ENCODE measurements at places on chromosomes 13 and 19.

- no peak for DNase-seq
Measured at GRCh38 chr13:37407156-37407555, 191.4 kb downstream of the POSTN start.

GRCh38 chr13:44848920-44849676, 140.2 kb downstream of the NUFIP1 start:
- DNase-seq, result no peak

GRCh38 chr19:7636691-7637373, at the start of gene STXBP2:
Gene STXBP2, plus strand, starts transcription at chr19:7637110. Its CDS starts 40 bp downstream, at chr19:7637150.
- no peak for DNase-seq

DNA sequence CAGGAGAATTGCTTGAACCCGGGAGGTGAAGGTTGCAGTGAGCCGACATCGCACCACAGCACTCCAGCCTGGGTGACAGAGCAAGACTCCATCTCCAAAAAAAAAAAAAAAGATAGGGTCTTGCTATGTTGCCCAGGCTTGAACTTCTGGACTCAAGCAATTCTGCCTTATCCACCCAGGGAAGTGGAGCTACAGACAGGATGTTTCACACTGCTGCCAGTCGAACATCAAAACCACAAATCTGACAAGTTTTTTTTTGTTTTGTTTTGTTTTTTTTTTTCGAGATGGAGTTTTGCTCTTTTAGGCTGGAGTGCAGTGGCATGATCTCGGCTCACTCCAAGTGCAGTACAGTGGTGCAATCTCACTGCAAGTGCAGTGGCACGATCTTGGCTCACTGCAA, 10.8 kb downstream of the XPO4 start:
- no peak for DNase-seq

GRCh38 chr19:33290082-33290815, 12.1 kb downstream of the CEBPA start:
- DNase-seq, result no peak

DNA sequence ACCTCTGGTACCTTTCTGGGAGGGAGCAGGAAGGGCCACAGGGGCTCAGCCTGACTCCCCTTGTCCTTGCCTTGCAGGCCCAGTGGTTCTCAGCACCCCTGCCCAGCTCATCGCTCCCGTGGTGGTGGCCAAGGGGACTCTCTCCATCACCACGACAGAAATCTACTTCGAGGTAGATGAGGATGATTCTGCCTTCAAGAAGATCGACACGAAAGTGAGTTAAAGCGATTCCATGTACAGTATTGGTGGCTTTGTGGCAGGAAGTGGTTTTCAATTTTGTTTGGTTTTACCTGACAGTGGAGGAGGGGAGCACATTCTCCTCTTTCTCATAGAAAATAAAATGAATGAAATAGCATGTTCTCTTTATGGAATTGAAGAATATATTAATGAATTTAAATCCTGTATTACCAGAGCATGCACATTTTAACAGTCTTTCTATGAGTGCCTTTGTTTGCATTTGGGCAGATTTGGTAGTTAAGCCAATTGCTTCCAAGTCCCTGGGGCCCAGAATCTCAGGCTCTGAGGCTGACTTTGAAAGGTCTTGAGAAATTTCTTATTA, 4.1 kb downstream of the MAB21L1 start:
- no peak for DNase-seq

DNA sequence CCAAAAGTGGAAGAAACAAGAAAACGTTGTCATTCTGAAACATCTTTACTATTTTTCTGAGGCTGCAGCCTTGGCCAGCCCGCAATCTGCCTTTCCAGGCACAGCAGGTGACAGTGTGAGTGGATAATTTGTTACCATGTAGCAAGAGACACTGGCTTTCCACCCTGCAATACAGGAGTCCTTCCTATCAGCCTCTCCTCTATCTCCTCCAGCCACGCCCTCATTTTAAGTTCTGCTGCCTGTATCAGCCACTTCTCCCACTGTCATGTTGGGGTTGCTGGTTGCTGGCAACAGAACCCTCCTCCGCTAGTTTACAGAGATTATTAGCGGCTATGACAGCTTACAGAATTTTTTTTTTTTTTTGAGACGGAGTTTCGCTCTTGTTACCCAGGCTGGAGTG, 7.7 kb upstream of the LGALS7 start:
- DNase-seq, result no peak

GRCh38 chr13:112931028-112931934, 37.7 kb upstream of the MCF2L start:
- DNase-seq, result peak; percentile 14

- DNase-seq, result no peak
Measured at GRCh38 chr19:17503240-17503639, 8.2 kb upstream of the PGLS start.

DNA sequence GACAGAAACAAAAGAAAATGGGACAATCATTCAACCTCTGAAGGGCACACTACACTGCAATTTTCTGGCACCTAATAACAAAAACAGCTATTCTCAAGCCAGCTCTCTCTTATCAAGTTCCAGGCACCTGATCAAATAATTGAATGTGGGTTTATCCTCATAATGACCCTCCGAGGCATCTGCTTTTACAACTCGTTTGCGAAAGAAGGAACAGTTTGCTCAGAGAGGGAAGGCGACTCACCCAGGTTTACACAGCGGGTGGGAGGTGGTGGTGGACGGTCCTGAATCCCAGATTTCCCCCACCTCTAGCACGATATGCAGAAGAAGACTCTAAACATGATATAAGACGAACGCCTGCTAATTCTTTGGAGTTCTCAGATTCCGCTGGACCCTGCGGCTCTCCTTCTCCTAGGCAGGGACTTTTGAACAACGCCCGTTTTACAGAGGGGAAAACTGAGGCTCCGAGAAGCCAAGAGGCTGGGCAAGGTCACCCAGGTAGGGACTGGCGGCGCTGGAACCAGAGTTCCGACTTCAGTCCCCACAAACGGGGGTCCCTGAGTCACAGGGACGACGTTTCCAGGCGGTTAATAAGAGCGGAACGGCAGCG, 641 bp downstream of the SGTA start:
- DNase-seq, result no peak

GRCh38 chr13:108212886-108213285, 2.5 kb downstream of the LIG4 start:
- no peak for DNase-seq

DNA sequence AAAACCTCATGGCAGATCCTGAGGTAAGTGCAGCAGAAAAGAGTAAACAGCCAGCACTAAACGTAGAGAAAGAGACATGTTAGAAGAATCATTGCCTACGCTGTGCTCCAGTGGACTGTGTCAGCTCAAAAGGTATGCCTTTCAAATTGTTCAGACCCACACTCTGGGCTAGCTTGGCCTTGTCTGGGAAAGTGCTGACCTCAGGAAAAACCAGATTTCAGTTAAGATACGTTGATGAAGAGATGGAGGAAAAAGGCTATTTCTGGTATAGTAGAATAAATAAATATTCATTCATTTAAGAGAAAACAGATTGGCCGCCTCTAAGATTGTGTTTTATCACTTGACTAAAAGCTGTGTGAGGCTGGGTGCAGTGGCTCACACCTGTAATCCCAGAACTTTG, 9.6 kb upstream of the SUCLA2 start:
- no peak for DNase-seq

DNA sequence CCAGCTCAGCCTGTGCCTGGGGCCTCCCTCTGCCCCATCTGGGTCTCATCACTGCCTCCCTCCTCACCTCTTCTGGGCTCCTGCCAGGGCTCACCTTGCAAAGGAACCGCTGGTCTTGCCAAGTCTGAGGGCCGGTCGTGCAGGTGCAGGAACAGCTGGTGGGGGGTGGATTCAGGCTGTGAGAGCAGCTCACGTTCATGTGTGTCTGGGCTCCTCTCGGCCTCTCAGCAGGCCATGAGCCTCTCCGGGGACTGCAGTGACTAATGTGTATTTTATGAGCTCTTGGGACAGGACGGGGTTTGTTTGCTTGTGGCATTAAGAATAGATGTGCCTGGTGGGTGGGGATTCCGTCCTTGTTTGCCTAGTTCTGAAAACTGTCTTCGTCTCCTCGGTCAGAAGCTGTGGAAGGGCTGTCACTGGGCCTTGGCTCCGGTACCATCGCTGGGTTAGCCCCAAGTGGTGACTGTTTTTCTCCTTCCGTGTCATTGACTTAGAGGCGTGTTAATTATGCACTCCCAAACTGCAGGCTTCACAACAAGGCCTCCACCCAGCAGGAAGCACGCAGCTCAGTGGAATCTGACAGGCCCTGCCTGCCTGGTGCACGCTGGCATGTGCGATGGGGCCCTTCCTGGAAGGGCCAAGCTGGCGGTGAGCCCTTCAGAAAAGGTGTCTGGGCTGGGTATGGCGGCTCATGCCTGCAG, 77.6 kb downstream of the KDM4B start:
- DNase-seq, result peak; percentile 68

DNA sequence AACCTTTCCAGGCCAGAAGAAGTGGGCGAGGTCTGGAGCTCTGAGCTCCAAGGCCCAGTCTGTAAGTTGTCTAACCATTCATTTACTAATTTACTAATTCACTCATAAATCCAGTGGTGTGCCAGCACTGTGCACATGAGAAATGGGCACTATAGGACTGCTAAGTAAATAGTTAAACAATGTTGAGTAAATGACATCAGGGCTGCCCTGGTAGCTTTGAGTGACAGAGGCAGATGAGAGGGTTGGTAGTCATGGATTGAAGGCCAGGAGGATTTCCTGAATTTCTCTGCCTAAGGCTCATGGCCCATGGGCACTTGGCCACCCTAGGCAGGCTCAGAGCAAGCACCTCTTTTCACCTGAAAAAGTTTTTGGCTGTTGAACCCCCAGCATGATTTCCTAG, 216.9 kb upstream of the RXFP2 start:
- no peak for DNase-seq

- DNase-seq, result no peak
Measured at GRCh38 chr19:27674701-27675100, 1538.2 kb downstream of the UQCRFS1 start.

DNA sequence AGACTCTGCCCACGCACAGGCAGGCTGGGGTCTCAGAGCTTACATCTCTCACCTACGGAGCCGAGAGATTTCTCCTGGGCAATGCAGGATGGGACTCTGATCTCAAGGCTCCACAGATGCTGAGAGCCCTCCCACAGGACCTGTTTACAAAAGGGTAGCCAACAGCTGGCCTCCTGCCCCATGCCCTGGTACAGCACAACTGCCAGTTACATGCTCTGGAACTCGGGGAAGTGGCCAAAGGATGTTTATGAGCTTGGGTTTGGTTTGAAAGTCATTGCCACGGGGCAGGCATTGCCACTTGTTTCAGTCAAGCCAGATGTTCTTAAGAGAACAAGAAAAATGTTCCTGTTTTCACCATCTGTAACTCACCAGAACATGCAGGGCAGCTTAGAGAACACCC, 3.5 kb downstream of the DHRS12 start:
- DNase-seq, result no peak

DNA sequence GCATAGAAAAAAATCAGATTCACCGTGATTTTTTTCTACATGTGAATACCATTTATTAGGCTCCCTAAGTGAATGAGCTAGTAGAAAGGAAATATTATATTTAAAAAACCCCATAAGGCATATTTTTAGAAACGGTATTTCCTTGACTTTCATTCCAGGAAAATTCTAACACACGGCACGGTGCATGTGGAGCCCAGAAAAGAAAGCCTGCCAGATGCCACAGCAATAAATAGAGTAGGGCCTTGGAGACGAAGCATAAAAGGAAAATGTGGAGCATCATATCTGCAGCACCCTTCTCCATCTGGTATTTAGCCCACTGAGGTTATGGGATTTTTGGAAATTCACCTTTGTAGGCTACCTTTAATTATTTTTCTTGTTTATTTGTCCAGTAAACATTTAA, 314.4 kb downstream of the ENOX1 start:
- DNase-seq, result no peak

DNA sequence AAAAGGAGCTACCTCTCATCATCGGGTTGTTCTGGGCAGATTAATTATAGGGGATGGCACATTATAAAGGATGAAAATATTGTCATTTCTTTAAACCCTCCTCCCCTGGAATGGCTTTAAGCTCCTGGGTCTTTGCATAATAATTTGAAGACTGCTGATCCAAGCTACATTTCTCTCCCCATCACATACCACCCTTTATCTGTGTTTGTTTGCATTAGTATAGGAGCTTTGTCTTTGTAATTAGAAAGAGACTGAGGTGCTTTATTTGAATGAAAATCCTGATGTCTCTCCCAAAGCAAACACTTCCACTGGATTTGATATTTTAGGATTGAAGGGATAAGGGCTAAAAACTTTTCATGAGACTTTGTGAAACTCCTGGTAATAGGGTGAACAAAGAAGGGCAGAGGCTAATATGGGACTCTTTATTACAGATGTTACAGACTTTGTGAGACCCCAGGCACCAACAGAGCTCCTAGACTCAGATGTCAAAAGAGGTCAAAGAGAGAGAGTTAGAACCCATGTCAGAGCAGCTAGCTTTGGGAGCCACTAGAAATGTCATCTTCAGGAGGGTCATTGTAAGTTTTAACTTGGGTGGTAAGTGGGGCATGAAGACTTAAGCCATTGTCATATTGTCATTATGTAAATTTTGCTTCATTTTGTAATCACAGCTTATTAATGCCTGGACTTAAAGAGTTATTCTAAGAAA, 75.3 kb upstream of the RXFP2 start:
- DNase-seq, result no peak

DNA sequence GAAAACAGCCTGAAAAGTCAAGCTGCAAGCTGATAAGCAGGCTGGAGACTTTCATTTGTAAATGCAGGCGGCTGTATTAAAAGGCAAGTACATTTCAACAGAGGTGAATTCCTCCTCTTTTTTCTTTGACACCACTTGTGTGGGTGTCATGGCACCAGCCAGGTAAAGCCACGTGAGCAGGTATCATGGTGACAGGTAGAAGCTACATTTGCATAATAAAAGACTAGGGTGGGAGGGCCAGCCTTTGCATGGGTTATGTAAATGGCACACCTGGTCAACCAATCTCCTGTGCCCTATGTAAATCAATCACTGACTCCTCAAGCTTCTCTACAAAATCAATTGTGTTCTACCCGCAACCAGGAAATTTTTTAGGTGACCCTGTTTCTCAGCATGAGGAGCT, 68.2 kb downstream of the ZNF100 start:
- DNase-seq, result no peak

- no peak for DNase-seq
Measured at GRCh38 chr13:30125422-30126073, 181.8 kb downstream of the KATNAL1 start.

DNA sequence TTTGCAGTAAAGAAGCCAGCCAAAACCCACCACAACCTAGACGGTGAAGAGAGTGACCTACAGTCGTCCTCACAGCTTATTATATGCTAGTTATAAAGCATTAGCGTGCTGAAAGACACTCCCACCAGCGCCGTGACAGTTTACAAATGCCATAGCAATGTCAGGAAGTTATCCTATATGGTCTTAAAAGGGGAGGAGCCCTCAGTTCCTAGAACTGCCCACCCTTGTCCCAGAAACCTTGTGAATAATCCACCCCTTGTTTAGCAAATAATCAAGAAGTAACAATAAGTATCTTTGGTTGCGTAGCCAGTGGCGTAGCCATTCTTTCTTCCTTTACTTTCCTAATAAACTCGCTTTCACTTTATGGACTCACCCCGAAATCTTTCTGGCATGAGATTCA, 227.9 kb upstream of the ARGLU1 start:
- DNase-seq, result no peak

- DNase-seq, result no peak
Measured at GRCh38 chr13:91046715-91047327, 300.7 kb upstream of the MIR17HG start.
